ENCODE measurements at places on chromosomes 1 and 21.

DNA sequence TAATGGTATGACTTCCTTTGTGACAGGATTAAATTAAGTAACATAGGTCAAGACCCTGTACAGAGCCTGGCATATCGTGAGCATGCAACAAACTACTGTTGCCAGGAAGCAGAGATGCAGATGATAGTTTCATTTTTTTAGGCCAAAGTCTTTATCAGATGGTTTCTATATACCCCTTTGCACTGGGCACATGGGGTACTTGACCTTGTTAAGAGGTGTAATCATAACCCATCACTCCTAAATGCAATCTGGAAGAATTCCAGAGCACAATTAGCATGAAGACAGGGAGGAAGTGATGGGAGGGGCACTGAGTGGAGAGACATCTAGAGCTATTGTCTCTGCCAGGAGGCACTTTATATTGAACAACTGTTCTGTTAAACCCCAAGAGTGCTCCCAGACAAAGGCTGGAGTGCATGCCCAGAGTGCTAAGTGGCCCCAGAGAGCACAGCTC, 22.1 kb downstream of the ZBTB17 start:
- no peak for DNase-seq

DNA sequence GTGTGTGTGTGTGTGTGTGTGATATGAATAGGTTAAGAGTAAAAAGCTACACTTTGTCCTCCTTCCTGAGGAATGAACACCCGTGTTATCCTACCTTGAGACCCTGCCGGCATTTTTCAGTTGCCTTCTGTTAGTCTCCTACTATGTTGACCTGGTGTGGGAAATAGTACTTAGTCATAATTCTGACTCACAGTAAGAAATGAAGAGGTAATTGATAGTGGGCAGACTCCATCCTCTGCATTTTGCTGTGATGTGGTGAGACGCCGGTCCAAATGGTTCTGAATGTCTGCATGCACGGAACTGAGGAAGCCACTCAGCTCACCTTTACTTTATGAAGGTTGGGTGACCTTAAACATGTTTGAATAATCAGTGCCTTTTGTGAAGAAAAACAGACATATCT, 12.6 kb downstream of the CD101 start:
- no peak for DNase-seq

GRCh38 chr1:41800311-41800829, 118.4 kb downstream of the HIVEP3 start:
- DNase-seq, result no peak

- DNase-seq, result no peak
Measured at GRCh38 chr1:237005674-237006073, 1.4 kb upstream of the MT1HL1 start.

- DNase-seq, result peak; percentile 64
Measured at GRCh38 chr1:153540394-153541361, at the start of gene S100A5. S100A5 (minus strand) TSS chr1:153540934; CDS start chr1:153540191, 743 bp downstream.

DNA sequence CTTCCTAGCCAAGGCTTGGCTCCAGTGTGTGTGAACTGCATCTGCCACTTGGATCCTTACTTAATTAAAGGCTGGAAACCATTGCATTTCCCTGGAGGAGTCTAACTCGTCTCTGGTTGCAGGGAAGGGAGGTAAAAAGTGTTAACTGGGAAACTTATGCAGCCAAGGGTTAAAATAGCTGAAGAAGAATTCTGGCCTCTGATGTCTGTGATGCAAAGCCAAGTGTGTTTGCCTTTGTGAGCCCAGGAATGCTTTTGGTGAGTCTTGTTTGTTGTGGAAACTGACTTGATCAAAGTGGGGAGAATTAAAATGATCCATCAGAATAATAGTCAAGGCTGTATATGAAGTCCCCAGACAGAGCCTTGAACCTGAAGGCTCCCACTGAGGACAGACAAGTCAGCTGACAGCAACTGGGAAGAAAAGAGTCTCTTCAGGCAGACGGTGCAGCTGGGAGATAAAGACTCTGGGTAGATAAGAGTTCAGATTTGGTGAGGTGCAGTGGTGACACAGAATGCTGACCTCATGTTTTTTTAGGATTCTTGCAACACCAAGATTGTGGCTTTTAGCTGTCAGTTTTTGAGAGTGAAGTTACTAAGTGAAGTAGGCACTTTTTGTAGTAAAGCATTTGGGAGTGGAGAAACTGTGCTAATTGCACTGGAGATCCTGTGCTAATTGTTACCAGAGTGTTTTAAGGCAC, 59.5 kb upstream of the WLS start:
- peak; percentile 12 for DNase-seq

DNA sequence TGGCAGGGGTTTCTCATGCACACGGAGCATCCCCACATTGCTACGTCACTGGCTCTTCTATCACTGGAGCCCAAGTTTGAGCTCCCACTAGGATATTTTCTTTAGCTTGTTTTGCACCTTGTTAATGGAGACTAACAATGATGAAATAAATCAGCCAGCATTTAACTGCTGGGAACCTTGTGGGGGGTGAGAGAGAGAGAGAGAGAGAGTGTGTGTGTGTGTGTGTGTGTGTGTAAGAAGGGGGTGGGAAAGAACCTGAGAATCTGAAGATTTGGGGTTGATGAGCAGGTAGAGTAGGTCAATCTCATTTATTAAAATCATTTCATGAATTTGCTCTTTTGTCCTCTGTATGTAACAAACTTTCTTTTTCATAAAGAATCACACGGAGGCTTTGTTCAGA, 624 bp downstream of the C8B start:
- DNase-seq, result no peak

DNA sequence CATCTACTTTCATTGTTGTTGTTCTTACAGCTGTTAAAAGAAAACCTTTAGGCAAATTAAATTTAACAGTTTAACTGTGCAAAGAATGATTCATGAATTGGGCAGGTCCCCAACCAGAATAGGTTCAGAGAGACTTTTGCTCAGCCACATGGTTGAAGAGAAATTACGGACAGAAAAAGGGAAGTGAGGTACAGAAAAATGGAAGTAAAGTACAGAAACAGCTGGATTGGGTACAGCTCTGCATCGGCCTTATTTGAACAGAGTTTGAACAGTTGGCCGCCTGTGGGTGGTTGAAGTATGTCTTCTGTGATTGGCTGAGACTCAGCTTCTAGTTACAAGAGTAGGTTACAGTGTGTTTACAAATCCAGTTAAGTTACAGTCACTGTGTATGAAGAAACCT, 210.1 kb downstream of the FGGY start:
- peak; percentile 39 for DNase-seq

GRCh38 chr1:182166750-182167149, 105.2 kb upstream of the ZNF648 start:
- DNase-seq, result no peak

Measured in fibroblast of skin of abdomen (primary cell).